ENCODE measurements at places on chromosomes 3 and 15.

DNA sequence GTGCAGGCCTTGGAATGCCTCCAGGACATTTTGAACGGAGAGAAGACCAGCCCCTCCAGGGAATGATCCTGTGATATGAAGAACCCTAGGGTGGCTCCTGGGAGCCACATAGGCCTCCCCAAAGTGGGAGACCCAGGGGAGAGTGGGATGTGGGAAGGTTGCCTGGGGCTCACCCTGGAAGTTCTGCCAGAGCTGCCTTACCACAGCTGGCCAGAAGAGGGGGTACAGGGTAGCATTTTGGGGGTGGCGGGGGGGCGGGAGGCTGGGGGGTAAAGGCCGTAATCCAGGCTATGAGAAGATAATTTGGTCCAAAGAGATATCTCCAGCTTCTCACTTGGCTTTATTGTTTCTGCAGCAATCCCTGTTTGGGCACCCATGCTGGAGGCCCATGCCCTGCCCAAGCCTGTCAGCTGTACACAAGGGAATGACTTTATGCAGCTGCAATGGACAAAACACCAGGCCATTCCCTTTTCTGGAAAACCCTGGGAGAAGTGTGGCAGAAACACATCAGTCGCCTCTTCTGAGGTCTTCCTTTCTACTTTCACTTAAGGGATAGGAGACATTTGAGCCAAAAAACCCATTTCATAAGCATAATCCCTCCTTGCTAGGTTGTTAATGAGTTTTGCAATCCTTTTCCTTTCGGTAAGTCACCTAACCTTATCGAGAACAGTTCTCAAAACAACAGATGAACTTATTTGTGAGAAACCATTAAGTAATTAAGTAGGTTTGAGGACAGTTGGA lies 11.0 kb upstream of the MUSTN1 start:
- DNase-seq: peak; percentile 33

GRCh38 chr15:62953496-62954045 lies 89.0 kb upstream of the TPM1 start:
- no peak for DNase-seq

GRCh38 chr3:3429841-3430240 lies 250.3 kb upstream of the CRBN start:
- no peak for DNase-seq

DNA sequence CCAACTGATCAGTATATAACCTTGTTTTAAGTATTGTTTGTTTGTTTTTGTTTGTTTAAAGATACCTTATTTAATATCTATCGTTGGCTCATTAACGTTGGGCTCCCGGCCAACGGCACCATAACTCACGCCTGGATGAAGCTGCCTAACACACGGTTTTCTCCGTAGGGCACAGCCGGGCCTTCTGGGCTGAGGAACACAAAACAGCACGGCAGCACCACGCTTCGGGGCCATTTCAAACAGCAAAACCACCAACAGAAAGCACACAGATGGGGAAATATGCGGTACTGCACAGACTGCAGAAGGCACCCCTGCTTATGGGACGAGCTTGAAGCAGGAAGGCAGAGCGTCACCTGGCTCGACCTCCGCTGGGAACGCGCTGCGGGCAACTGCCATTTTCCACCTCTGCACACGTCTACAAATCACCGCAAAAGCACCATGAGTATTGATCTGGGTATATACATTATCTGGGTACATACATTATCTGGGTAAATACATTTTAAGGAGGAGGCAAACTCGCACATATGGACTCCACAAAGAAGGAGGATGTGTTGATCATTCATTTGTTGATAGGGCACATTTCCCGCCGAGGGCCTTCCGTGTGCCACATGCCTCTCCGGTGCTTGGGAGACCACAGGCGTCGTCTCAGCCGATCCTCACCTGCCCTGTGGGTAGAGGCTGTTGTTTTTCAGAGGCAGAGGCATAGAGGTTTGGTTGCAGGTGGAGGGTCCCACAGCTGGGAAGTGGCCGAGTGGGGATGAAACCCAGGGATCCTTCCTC lies 123.7 kb upstream of the ATP2B2 start:
- DNase-seq: no peak

GRCh38 chr3:11601446-11602238 lies 42.1 kb downstream of the VGLL4 start:
- peak; percentile 39 for DNase-seq

DNA sequence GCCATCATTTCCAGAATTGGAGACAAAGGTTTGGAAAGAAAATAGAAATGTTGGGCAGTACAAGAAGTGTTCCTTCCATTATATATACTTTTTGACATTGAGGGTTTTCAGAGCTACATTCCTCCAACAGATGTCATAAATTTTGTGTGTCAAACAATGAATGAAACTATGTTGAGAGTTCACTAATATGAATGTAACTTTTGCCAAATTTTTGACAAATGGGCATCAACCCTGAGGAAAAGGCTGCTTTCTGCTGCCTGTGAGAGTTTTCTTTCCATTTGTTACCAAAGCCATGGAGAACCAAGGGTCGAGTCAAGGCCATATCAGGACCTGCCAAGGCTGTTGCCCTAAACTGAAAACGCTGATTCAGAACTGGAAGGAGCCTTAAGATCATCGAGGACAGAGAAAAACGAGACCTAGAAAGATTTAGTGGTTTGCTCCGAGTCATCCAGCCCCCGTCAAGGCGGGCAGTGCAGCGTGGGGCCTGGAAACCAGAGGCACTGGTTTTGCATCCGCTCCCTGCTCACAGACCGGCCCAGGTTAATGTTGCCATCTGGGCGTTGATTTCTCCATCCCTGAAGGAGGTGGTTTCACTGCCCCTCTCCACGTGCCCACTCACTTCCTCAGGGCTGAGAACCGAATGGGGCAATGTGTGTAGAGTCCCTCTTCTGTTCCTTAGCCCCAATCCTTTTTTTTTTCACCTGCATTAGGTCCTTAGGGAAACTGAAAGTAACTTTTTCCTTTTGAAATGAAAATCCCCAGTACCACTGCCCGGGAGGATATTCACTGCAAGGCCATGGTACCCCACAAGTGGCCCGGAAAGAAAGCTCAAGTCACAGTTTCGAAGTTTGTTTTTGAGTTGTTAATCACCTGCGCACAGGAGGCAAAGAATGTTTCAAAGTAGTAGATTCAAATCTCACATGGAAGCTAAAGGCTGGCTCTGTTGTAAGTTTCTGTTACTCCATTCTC lies 32.8 kb downstream of the TPM1 start:
- DNase-seq: no peak

GRCh38 chr15:61528581-61528910 lies 299.4 kb upstream of the RORA start:
- no peak for DNase-seq

DNA sequence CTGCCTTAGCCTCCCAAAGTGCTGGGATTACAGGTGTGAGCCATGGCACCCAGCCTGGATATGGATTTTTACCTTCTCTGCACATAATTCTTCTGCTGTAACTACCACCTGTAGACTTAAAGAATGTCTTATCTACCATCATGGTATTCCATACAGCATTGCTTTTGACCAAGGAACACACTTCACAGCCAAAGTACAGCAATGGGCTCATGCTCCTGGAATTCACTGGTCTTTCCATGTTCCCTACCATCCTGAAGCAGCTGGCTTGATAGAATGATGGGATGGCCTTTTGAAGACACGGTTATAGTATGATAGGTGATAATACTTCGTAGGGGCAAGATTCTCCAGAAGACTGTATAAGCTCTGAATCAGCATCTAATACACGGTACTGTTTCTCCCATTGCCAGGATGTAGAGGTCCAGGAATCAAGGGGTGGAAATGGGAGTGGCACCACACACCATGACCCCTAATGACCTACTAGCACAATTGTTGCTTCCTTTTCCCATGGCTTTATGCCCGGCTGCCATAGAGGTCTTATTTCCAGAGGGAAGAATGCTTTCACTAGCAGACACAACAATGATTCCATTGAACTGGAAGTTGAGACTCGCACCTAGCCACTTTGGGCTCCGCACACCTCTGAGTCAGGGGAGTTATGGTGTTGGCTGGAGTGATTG lies 60.9 kb upstream of the CDV3 start:
- no peak for DNase-seq

DNA sequence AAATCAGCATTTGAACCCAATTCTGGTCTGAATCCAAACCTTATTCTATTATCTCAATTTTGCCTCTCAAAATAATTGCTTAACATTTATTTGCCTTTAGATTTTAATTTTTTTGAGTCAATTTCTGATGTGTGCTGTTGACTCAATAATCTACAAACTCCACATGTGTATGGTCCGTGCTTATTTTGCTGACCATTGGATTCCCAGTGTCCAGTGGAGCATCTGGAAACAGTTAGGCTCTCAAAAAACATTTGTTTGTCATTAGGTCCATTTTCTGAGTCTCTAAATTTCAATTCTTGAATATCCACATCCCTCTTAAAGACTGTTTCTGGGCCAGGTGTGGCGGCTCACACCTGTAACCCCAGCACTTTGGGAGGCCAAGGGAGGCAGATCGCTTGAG lies 19.2 kb upstream of the MYZAP start:
- no peak for DNase-seq

DNA sequence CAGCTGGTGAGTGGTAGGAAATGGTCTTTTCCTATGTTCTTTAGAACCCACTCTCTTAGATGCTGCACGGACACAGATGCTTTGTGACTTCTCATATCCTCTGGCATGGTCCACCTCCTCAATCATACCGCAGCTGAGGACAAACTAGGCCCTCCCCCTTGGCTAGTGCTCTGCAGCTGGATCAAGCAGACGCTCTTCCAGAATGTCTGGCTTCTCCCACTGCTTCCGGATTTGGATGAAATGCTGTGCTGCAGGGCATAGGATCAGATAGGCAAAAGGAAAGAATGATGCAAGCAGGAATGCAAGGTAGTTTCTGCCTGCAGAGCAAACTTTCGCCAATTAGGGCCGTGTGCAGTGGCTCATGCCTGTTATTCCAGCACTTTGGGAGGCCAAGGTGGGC lies 75.7 kb upstream of the SLC4A7 start:
- no peak for DNase-seq

DNA sequence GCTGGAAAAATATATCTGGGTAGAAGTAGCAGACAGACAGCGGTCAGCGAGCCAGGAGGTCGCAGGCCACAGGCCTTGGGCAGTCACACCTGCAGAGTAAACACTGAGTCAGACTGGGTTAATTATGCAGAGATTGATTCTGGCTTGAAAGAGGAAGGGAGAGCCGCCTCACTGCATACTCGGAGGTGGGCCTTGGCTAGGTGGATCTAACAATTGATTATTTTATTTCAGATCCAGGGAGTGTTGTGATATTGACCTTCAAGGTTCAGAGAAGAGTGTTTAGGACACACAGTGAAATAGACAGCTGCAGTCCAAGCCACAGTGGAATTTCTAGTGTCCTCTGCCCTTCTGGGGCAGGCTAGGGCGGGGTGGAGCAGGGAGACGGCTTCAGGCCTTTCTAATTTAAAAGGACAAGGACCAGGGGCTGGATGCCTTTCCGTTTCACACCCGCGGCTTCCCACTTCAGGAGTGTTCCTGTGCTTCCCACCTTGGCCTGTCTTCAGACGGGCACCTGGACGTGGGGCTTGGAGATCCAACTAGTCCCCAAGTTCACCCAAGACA lies 237.3 kb downstream of the XXYLT1 start:
- DNase-seq: no peak

DNA sequence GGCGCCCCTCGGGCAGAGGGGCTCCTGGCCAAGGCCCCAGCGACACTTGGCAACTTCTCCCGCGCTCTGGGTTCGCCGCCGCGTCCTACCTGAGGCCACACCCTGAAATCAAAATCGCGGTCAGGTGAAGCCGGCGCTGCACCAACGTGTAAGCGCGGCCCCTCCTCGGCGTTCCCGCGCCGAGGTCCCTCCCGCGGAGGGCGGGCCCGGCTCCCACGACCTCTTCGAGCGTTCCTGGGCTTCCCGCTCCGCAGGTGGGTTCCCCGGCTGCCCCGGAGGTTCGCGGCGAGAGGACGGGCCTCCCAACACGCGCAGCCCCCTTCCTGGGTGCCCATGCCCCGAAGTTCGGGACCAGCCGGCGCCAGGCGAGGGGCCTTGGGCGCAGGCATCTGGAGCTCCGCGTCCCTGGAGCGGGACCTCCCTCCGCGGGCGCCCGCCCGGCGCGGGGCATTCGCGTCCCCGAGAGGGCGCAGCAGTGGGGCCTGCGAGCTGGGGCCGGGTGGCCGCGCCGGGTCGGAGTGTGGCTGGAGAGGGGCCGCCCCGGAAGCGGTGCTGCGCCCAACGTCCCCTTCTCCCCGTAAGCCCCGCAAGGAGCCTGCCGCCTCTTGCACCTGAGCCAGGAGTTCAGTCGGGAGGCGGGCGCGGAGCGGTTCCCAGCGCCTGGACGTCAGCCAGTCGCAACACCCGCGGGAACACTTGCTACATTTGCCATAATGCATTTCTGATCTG lies 13.7 kb downstream of the PAK6 start:
- DNase-seq: no peak

DNA sequence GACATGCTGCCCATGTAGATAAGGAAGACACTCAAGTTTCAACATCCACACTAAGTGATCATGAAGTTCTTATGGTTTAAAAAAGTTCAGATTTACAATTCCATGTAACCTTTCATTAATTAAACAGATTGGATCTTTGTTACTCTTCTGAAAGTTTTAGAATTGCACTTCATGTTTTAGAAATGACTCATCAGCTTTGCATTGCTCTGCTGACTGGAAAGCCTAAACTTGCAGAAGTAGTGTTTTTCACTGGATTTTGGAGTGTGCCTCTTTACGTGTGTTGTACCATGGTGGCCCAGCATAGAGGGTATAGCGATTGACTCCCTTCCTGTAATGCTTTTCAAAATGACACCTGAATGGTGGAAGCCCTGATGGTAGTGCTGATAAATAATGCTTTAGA lies 157.9 kb downstream of the BBX start:
- no peak for DNase-seq

All from activated CD8-positive, alpha-beta memory T cell treated with anti-CD3 and anti-CD28 coated beads, Interleukin-2, amount 50 U/mL, for 4 hours (primary cell).